Fibroblast of the aortic adventitia (primary cell): ENCODE measurements at places on chromosomes 13 and 19. TPM values are rescaled to one million over a fixed set of nuclear protein-coding genes. Genes with fewer than 3 reads are reported as not detected.

GRCh38 chr13:52428295-52428694, 22.1 kb downstream of the VPS36 start:
- peak; percentile 83 for DNase-seq

DNA sequence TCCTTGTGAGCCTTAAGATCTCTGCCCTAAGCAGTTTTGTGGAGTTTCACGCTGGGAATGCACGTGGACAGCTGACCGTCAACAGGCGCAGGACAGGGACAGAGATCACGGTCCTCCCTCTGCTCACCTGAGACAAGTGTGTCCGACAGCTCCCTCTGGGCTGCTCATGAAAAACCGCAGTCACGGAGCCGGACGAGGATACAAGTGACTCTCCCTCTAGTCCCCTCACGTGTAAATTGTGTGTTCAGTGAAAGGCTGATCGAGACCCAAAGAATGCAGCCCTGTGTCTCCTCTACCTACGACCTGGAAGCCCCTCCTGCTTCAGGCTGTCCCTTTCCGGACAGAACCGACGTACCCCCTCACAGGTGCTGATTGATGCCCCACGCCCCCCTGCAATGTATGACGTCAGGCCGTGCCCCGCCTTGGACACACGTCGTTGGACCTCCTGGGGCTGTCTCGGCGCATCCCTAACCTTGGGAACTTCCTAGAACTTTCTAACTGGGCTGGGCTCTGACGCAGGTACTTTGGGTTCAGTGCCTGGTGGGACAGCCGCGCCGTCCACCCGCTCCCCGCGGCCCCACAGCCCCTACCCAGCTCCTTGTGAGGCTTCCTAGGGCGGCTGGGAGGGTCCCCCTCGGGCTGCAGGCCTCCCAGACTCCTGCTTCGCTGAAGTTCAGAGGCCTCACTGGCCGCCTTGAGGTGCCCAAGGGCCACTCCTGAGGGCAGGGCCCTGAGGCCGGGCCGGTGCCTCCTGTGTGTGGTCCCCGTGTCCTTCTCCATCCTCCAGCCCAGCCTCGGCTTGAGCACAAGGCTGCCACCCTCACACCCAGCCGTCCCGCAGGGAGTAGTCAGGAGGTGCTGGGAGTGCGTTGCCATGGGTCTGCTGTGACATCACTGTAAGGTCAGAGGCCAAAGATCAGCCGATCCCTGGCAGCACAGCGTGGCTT, at the start of gene C13orf46:
Gene C13orf46, minus strand, starts transcription at position 859 of the 947 bp plus-strand sequence. Its CDS starts 79 bp downstream, at position 780.
- no peak for DNase-seq

- DNase-seq, result peak; percentile 60
These were observed 190.9 kb downstream of the COL4A1 start for GRCh38 chr13:110116072-110116487.

KIR3DL2 gene
- total RNA-seq, result not detected in 2 replicates

DNA sequence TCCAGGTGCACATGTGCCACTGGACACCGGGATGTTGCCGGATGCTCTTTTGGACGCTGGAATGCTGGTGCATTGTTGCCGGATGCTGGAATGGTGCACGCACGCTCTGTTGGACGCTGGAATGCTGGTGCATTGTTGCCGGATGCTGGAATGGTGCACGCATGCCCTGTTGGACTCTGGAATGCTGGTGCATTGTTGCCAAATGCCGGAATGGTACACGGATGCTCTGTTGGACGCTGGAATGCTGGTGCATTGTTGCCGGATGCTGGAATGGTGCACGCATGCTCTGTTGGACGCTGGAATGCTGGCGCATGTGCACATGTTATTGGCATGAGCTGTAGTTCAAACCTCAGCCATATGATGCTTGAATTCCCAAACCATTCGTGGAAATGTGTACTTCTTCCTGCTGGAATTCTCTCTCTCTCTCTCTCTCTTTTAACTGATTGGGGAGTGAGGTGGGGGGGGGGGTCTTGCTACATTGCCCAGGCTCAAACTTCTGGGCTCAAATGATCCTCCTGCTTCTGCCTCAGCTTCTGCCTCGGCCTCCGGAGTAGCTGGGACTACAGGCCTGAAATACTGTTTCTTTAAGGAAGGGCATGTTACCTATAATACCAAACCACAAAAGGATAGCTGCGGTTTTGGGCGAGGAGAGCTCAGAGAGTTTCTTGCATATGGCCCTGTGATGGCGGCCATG, 1.2 kb upstream of the MCF2L start:
- DNase-seq, result no peak

ZNF577 gene
- total RNA-seq, result 6.7 and 8.9 TPM in 2 replicates

ANO8 gene
- total RNA-seq, result 3.1 and 6.1 TPM in 2 replicates

- no peak for DNase-seq
These were observed 613 bp downstream of the ATP13A1 start for GRCh38 chr19:19662871-19663255.

FLT3LG gene
- 3.7 and 5.4 TPM in 2 replicates for total RNA-seq

GRCh38 chr13:22944378-22944777, 236.4 kb upstream of the SGCG start:
- DNase-seq, result no peak

DNA sequence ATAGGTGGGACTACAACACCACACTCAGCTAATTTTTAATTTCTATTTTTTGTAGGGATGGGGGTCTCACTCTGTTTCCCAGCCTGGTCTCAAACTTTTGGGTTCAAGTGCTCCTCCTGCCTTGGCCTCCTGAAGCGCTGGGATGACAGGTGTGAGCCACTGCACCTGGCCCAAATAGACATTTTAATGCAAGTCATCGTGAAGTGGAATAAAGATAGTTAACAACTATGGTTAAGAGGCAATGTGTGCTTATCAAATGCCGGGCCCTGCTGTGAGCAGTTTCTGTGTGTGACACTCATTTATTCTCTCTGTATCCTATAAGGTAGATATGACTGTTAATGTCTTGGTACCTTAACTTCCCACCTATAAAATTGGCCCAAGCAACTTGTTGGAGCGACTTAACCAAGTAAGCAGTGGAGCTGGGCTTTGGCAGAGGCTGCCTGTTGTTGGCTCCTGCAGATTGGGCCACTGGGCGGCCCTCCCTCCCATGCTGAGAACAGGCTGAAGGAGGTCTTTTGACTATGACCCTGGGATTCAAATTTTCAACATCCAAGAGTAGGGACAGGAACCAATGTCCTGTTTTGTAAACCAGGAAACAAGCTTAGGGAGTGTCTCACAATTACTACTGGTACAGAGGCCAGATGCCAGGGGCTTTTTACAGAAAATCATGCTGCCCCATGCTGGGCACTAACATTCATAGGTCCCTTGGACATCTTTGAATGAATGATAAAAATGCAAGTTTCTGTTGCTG, 450.7 kb downstream of the TSHZ3 start:
- DNase-seq, result no peak

DNA sequence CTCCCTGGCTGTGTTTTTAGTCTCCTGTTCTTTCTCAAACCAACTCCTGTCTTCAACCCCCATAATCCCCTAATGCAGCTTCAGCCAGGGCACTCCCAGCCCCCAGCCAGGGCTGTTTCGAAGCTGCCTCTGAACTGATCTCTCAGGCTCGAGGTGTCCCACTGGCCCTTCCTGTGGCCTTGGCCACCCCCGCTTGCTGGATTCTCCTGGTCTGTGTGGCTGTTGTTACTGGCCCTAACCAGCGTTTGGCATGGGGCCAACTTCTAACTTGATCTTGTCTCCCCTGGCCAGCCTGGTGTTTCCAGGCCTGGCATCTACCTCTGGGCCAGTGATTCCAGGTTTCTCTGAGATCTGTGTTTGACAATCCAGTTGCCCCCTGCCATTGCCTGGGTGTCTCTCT, 11.0 kb downstream of the XAB2 start:
- peak; percentile 8 for DNase-seq

GRCh38 chr13:99208845-99209527, 8.3 kb downstream of the UBAC2 start:
- no peak for DNase-seq

ZNF112 gene
- total RNA-seq, result 5.8 and 8.7 TPM in 2 replicates

ZNF649 gene
- 8.0 and 9.9 TPM in 2 replicates for total RNA-seq

DNA sequence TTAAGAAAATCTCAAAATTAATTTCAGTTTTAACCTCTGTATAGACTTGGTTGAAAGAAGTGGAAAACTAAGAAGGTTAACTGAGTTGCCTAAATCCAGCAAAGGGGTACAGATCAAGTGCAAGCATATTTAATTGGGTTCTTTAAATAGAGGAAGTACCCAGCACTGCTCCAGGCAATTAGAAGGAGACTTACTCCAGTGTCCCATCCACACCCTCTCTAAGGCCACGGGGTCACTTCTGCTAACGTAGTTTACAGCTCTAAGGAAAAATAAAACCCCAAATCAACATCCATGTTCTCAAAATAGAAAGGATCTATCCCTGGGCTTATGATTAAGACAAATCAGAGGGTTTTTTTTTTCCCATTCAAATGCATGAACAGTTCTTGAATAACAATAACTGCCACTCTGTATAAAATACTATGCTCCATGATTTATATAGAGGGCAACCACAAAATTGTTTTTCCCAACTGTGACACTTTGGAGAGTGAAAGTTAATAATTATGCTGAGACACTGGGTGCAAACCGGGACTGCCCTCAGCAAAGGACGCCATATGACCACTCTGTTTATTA, 4.6 kb downstream of the FRY start:
- DNase-seq, result no peak

- DNase-seq, result no peak
These were observed 238.8 kb downstream of the RFC3 start for GRCh38 chr13:34056733-34057258.

DNA sequence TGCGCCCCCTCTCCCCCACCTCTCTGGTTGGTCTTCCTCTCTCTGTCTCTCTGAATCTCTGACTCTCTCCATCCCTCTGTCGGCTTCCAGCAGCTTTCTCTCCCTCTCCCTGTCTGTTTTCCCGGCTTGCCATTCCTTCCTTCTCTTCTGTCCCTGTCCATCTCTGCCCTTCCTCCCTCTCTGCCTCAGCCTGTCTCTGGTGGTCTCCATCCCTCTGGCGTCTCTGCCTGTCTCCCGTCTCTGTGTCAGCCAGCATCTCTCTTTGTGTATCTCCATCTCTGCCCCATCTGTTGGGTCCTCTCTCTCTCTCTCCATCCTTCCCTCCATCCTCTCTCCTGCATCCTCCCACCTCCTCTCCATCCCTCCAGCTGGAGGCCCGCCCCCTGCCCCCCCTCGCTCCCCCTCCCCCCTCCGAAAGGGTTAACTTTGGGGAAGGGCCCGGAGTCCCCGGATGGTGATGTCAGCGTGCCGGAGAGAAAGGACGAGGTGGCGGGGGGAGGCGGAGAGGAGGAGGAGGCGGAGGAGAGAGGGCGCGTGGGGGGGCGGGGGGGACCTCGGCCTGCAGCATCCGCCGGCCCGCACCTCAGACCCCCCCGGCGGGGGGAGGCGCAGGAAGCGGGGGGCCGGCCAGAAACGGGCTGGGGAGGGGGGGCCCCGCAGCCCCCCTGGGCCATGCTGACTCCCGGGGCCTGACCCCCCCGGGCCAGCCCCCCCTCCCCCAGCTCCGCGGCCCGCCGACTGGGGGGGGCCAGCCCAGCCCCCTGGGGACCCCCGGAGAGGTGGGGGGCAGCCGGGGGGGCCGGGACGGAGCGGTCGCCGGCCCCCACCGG, at the start of gene BRSK1:
Gene BRSK1, plus strand, starts transcription at position 450 of the 830 bp plus-strand sequence. CDS start 446 bp downstream, outside the sequence.
- DNase-seq, result peak; percentile 48

KCNN4 gene
- total RNA-seq, result 1.2 and 39.9 TPM in 2 replicates

ZNF296 gene
- total RNA-seq, result 0.27 TPM in 1 of 2 replicates, not detected in the other

- no peak for DNase-seq
These were observed 5.3 kb upstream of the ACTN4 start for GRCh38 chr19:38642176-38642575.

TNFSF11 gene
- 0.33 and 5.2 TPM in 2 replicates for total RNA-seq

- no peak for DNase-seq
These were observed 238.0 kb downstream of the GGACT start for GRCh38 chr13:100350601-100351000.

UBAC2 gene
- 17.8 and 33.8 TPM in 2 replicates for total RNA-seq

PRR20B gene
- not detected in 2 replicates for total RNA-seq

DNA sequence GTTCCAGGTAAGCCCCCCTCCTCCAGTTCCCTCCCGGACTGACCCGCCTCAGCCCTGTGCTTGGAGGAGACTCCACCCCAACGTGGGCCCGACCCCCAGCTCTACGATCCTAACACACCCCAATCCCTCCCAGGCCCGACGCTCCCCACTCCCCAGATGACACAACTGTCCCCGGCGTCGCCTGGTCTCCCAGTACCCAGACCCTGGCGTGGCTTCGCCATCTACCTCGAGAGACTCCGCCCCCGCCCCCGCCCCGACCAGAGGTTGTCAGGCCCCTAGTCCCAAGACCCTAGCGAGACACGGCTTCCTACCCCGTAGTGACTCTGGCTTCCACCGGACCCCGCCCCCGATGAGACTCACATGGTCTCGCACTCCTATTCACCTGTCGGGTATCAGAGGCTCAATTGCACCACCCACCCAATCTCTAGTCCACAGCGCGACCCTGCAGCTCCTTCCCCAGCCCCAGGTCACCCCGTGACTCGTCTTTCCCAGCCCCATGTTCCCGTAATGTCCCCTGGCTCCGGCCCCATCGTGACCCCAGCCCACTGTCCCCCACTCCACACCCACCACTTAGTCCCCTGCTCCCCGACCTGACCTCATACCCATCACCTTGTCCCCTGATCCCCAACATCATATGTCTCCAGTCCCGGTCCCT, 2.9 kb downstream of the CD37 start:
- no peak for DNase-seq

DNA sequence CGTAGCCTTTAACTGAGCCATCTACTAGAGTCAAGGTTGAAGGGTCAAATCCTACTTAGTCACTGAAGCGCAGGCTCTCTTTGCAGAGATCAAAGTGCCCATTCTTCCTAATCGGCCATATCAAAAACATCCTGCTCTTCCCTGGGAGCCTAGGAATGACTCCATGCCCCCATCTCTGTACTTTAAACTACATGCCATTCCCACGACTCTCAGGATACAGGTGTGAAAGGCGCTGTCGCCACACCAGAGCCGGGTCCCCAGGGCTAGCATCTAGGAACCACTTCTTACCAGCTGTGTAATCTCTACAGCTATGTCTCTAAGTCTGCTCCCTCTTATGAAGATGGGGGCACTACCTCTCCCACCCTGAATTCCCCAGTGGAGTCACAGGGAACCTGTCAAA, 22.3 kb downstream of the IRS2 start:
- DNase-seq, result no peak

GRCh38 chr19:38310279-38310670, 5.5 kb downstream of the YIF1B start:
- no peak for DNase-seq

PCDH9 gene
- total RNA-seq, result 5.0 and 19.0 TPM in 2 replicates

GRCh38 chr19:29569038-29569911, 36.8 kb upstream of the POP4 start:
- no peak for DNase-seq

GRCh38 chr13:51118809-51119431, 7.8 kb upstream of the C13orf42 start:
- no peak for DNase-seq

ZNF66 gene
- 4.0 and 5.0 TPM in 2 replicates for total RNA-seq

DNA sequence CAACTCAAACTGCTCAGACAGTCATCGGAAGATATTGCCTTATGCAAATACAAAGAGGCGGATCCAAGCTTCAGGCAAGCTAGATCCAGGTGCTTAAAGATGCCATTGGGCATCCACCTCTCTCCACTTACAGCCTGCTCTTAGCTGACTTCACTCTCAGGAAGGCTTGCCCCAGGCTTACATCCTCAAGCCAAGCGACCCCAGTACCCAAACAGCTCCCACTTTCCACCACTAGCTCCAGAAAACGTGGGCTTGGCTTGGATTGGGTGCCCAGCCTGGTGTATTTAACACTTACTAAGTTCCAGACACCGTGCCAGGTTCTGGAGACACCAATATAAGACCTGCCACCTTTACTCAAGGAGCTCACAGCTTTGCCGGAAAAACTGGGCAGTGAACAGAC, 142.1 kb upstream of the VSTM2B start:
- no peak for DNase-seq
